Panc1 (cell line): ENCODE measurements at places on chromosomes 5 and 9.

DNA sequence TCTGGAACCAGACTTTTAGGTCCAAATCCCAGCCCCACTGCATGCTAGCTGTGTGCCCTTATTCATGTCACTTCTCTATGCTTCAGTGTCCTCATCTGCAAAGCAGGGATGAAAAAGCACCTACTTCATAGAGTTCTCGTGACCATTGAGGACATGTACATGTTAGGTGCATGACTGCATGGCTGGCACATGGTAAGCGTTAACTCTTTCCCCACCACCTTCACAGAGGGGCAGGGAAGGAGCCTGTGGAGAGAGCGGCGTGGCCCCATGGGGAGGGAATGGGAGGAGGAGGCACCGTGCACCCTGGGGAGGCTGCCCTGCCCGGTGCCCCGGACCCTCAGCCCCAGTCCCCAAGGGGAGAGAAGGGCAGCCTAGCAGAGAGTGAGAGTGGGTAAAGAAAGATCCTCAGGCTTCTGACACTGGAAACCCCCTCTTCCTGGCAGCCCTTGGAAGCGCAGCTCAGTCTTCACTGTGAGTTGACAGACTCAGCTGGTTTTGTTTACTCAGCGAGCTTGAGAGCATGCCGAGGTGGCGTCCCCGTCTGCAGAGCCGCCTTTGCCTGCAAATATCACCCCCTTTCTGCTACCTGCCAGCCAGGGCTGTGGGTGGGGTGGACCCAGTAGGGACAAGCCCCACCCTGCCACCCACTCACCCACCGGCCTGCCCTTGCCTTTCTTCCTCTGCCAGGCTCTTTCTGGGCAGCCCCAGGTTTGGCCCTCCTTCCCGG, 10.6 kb upstream of the ANGPTL2 start:
- no peak for DNase-seq

- DNase-seq = no peak
Observed at GRCh38 chr5:1007681-1008450, 736 bp upstream of the NKD2 start.

GRCh38 chr5:95870105-95870672, 47.7 kb upstream of the GLRX start:
- no peak for DNase-seq

GRCh38 chr5:141669520-141669919, 12.5 kb downstream of the ARAP3 start:
- no peak for DNase-seq

DNA sequence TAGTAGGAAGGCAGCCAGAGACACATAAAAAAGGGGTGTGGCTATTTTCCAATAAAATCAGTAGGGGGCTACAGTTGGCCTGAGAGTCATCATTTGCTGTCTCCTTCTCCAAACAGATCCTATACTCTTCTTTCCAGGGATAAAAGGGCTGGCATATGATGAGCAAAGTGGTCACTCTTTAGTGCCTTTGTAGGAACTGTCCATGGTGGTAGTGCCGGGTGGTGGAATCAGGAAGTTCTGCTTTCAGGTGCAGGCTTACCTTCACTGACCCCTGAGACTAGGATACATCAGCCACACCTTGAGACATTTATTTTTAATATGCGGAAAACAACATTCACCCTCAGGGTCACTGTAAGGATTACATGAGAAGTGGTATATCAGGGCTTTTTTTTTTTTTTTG, 80.8 kb downstream of the ASTN2 start:
- DNase-seq = no peak
